Esophagus squamous epithelium (tissue), 5 donors: ENCODE measurements at places on chromosomes 1 and 21.

DNA sequence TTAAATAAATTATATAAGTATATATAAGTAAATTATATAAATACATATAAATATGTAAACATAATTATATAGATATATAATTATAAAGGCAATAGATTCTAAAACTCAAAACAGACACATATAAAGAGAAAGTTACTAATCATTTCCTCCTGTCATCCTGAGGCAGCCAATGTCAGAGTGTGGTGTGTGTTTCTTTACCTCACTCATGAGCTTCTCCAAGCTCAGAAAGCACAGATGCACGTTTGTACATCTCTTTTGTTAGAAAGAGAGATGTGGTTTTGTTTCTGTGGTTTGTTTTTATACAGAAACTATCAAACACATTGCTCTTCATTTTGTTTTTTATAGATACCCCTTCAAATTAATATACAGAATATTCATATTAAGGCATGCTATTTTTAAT lies 594.8 kb downstream of the USP25 start:
- no peak overlapping the region for H3K4me3 ChIP-seq
- H3K36me3 ChIP-seq: no peaks in the 10 kb centered on the region
- no peaks in the 10 kb centered on the region for H3K4me1 ChIP-seq
- no peaks in the 10 kb centered on the region for H3K27me3 ChIP-seq
- no peak for DNase-seq

DNA sequence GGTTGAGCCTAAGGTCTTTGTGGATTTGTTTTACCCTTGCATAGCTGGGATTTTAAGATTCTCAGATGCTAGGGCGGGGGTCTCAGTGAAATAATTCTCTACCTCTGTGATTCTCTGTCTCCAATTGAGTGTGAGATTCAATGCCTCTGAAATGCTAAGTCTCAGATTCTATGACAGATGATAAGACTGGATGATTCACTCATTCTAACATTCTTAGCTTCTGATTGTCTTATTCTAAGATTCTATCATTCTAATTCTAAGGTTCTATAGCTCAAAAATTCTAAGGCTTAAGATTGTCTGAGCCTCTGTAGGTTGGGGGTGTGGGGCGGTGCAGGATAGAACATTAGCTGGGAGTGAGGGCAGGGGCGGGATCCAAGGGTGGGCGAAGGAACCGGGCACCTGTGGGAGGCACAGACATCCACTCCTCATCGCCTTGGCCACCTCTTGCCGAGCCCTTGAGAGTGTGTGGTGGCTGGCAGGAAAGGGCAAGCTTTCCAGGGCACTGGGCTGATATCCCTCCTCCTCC lies 29.5 kb downstream of the ADGRB2 start:
- no peak overlapping the region for H3K4me3 ChIP-seq
- no peak for DNase-seq
- peaks cover 4% of the 10 kb centered on the region for H3K4me1 ChIP-seq
- H3K27ac ChIP-seq: no peak overlapping the region

- H3K27me3 ChIP-seq: no peaks in the 10 kb centered on the region
- no peaks in the 10 kb centered on the region for H3K36me3 ChIP-seq
- H3K4me1 ChIP-seq: no peaks in the 10 kb centered on the region
- H3K4me3 ChIP-seq: no peak overlapping the region
- DNase-seq: no peak
These were observed 44.0 kb downstream of the ZSCAN20 start for GRCh38 chr1:33516428-33516827.

GRCh38 chr1:220577926-220578325 lies 50.0 kb downstream of the MARK1 start:
- no peak overlapping the region for H3K27ac ChIP-seq
- H3K36me3 ChIP-seq: no peaks in the 10 kb centered on the region
- DNase-seq: no peak
- H3K4me1 ChIP-seq: no peaks in the 10 kb centered on the region

- H3K27me3 ChIP-seq: peaks cover 24% of the 10 kb centered on the region
- DNase-seq: no peak
- no peaks in the 10 kb centered on the region for H3K36me3 ChIP-seq
- H3K27ac ChIP-seq: no peak overlapping the region
- no peaks in the 10 kb centered on the region for H3K4me1 ChIP-seq
These were observed 11.2 kb upstream of the PGBD2 start for GRCh38 chr1:248894837-248895236.

- peak overlapping the region; percentile 58 for H3K4me3 ChIP-seq
- peak overlapping the region; percentile 84 for H3K27ac ChIP-seq
- peaks cover 60% of the 10 kb centered on the region for H3K4me1 ChIP-seq
- no peaks in the 10 kb centered on the region for H3K27me3 ChIP-seq
- no peaks in the 10 kb centered on the region for H3K36me3 ChIP-seq
- no peak for DNase-seq
These were observed 111.1 kb downstream of the NAV1 start for GRCh38 chr1:201649761-201650622.

- no peak overlapping the region for H3K27ac ChIP-seq
- peaks cover 7% of the 10 kb centered on the region for H3K36me3 ChIP-seq
- no peaks in the 10 kb centered on the region for H3K27me3 ChIP-seq
These were observed 11.0 kb downstream of the YIPF1 start for GRCh38 chr1:53878492-53879105.

DNA sequence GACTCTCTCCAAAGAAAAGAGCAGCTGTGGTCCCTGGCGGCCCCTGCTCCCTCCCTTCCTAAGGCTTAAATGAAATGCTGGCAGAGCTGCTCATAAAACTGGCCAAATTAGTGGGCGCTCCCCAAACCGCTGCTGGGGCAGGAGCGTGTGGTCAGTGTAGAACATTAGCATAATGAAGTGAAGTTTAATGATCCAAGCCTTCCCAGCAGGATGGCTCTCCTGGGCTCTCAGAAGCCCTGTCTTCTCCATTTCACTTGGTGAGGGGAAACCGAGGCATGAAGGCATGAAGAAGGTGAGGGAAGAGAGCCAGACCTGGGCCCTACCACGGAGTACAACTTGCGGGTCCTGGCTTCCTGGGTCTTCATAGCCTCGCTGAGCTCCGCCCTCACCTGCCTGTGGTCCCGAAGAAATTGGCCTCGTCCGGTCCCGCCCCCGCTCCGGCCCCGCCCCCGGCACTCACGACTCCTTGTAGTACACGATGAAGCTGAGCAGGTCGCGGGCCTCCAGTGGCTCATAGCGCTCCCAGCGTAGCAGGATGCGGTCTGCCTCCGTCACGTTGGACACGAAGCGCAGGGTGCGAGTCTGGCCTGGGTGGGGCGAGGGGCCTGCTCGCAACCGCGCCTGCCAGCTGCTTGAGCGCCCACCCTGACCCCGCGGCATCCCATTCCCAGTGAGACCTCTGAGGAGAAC lies 10.3 kb downstream of the INSRR start:
- H3K27ac ChIP-seq: no peak overlapping the region
- H3K4me3 ChIP-seq: no peak overlapping the region
- DNase-seq: no peak
- H3K27me3 ChIP-seq: peaks cover 92% of the 10 kb centered on the region
- H3K36me3 ChIP-seq: no peaks in the 10 kb centered on the region

- DNase-seq: no peak
- peaks cover 98% of the 10 kb centered on the region for H3K4me1 ChIP-seq
- H3K4me3 ChIP-seq: no peak overlapping the region
- H3K36me3 ChIP-seq: no peaks in the 10 kb centered on the region
- H3K27ac ChIP-seq: no peak overlapping the region
These were observed 7.0 kb downstream of the NFIA start for GRCh38 chr1:61089338-61089737.

DNA sequence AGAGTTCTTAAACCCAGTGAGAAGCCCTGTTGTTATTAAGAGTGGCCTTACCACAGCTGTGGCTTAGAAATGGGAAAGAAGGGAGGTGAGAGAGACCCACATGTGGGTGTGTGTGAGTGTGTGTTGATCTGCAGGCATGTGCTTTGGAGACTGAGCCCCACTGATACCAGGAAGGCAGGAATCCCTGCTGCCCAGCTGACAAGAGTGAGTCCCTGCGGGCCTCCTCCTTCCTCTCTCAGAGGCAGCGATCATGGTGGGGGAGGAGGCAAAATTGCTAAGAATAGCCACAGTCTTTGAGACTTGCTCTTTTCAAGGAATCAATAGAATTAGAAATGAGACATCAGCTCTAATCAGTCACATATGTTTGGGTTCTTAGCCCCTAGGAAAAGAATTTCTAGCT lies 87.0 kb upstream of the WARS2 start:
- no peak overlapping the region for H3K27ac ChIP-seq
- no peaks in the 10 kb centered on the region for H3K27me3 ChIP-seq
- H3K4me1 ChIP-seq: no peaks in the 10 kb centered on the region
- no peak overlapping the region for H3K4me3 ChIP-seq

DNA sequence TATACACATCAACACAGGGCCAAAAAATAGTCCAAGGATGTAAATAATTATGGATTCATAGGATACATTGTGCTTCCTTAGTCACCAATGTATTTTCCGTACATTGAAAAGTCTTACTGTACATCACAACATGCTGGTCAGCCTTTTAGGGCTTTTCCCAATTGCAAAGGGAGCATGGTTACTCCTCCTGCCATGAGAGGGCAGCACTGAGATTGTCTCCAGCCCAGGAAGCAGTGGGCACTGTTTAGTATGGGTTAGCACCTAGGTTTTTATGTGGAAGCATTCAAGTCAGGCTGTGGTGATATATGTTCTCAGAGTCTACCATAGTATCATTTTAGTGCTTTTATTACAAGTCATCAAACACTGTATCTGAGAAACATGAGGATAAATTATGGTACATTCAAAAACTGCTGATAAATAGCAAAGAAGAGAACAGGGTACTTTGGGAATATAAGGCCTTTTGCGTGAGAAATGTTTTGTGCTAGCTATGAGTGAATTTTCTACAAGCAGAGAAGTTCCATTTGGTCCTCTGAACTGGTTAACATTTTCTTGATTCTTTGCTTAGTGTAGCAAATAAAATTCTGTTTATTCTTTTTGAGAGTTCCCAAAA lies 34.0 kb downstream of the ST6GALNAC5 start:
- no peaks in the 10 kb centered on the region for H3K4me1 ChIP-seq
- no peak overlapping the region for H3K4me3 ChIP-seq
- no peak overlapping the region for H3K27ac ChIP-seq
- DNase-seq: no peak

DNA sequence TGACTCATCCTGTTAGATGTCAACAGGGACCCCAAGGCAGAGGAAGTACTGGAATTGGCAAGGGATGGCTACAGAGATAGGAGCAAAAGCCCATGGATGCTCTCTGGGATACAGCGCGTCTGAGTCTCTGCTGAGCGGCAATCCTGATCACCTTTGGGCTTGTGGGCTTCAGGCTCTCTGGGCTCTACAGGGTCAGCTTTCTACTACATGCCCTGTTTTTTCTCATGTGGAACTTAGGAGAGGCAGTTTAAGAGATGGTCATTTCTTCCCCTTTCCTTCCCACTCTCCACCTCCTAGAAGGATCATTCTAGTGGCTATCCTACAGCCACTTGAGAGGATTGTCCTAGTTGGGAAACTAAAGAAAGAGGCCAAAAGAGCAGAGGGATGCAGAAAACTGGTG lies 1.3 kb downstream of the LINGO4 start:
- no peak for DNase-seq
- H3K27me3 ChIP-seq: peaks cover 64% of the 10 kb centered on the region
- H3K36me3 ChIP-seq: no peaks in the 10 kb centered on the region
- no peak overlapping the region for H3K4me3 ChIP-seq

DNA sequence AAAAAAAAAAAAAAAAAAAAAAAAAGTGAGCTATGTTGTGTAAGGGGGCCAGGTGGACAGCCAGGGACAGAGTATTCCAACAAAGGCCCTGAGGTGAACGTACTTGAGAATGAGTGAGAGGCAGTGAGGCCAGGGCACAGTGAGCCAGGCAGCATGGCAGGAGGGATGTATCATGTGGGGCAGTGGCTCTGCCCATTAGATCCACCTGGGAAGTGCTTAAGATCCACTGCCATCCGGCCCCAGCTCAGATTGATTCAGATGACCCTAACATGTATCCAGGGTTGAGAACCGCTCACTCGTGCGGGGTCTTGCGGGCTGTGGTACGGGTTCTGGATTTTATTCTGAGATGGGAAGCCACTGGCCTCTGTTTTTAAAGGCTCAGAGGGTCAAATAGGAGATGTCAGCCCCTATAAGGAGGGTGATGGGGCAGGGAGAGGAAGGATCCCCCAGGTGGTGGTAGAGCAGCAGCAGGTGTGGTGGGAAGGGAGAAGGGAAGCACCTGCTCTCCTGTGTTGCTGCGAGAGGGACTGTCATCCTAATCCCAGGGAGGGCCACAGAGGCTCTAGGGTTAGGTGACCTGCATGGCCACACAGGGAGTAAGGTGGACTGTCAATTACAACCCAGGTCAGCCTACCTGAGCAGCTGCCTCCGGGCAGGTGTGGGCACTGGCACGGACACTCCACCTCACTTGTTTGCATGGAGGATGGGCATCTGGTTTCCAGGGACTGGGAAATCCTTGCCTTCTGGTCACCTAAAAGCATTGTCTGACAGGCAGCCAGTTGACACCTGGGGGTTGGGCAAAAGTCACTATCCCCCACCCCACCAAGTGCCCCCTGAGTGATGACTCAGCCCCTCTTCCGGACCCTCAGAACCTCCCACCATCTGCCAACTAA lies 31.6 kb downstream of the CDK18 start:
- peaks cover 10% of the 10 kb centered on the region for H3K27me3 ChIP-seq
- DNase-seq: no peak
- H3K27ac ChIP-seq: no peak overlapping the region
- no peak overlapping the region for H3K4me3 ChIP-seq
- no peaks in the 10 kb centered on the region for H3K4me1 ChIP-seq

- peaks cover 3% of the 10 kb centered on the region for H3K27me3 ChIP-seq
- no peak overlapping the region for H3K4me3 ChIP-seq
- no peak overlapping the region for H3K27ac ChIP-seq
- H3K4me1 ChIP-seq: no peaks in the 10 kb centered on the region
- DNase-seq: no peak
- H3K36me3 ChIP-seq: no peaks in the 10 kb centered on the region
These were observed 11.1 kb downstream of the SELE start for GRCh38 chr1:169722779-169723178.

DNA sequence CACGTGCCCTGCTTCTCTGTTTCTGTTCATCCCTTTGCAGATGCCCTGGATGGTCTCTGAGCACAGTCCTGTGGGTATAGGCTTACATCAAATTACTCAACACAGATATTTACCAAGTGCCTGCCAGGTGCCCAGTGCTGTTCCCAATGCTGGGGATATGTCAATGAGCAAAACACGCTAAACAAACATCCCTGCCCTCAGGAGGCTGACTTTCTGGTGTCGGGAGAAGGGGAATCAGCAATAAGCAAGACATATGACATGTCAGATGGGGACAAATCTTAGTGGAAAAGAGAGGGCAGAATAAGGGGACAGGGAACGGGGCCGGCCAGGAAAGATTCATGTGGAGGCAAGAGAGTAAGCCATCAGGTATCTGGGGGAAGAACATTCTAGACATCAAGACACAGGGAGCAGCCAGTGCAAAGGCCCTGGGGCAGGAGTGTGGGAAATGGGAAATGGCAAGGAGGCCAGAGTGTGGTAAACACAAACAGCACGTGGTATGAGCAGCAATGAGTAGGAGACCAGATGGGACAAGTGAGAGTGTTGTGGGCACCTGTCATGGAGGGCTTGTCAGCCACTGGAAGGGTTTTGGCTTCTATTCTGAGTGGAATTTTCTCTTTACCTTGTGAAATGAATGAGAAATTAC lies 160.2 kb upstream of the KAZN start:
- no peak overlapping the region for H3K4me3 ChIP-seq
- H3K27ac ChIP-seq: no peak overlapping the region
- no peaks in the 10 kb centered on the region for H3K36me3 ChIP-seq
- H3K27me3 ChIP-seq: peaks cover 23% of the 10 kb centered on the region
- H3K4me1 ChIP-seq: no peaks in the 10 kb centered on the region
